Non-pigmented ciliary epithelial cell (primary cell): ENCODE measurements at places on chromosomes 3 and 15.

DNA sequence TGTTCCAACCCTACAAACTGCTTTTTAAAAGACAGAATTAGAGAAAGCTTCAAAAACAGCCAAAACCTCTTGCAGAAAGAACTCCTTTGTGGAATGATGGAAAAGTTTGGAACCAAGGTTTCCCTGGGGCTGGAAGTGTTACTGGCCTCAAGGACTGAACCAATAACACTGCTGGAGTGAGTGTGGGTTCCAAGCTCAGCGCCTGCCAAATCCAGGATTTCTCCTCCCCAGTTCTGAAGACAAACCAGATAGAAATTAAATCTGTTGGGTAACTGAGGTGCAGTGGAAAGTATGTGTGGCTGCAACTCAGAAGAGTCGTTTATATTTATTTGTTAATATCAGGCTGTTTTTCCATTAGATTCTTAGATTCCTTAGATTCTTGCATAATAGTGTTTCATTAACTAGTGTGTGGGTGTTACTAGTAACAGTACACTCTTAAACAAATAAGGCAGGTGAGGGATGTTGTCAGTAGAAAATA lies 66.5 kb upstream of the FNDC3B start:
- no peak for DNase-seq

DNA sequence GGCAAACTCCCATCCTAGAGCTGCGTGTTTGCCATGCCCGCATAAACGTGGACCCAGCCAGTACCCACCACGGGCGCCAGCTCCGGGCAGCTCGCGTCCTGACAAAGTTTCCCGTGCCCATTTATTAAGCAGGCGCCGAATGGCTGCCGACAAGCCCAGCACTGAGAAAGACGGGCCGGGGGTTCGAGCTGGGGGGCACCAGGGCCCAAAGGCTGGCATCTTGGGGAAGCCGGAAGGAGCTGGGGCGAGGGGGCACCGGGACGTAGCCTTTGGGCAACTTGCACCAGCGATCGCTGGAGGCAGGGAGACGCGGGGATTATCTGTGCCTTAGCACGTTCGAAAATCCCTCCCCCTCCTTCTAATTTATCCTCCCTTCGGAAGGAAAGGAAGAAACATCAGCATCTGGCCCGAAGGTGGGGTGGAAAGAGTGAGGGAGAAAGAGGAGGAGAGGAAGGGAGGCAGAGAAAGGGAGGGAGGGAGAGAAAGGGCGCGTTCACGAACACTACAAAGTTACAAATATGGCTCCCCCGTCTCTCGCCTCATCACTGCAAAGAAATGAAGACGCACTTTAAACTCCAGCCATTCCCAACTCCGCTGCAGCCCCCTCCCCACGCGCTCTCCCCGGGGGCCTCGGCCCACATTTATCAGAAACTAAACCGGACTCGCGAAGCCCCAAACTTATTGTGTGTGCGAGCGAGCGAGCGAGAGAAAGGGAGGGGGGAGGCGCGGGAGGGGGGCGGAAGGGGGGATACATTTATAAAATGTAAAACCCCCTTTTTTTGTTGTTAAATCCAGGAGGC lies 1.0 kb downstream of the ANP32A start:
- DNase-seq = no peak

DNA sequence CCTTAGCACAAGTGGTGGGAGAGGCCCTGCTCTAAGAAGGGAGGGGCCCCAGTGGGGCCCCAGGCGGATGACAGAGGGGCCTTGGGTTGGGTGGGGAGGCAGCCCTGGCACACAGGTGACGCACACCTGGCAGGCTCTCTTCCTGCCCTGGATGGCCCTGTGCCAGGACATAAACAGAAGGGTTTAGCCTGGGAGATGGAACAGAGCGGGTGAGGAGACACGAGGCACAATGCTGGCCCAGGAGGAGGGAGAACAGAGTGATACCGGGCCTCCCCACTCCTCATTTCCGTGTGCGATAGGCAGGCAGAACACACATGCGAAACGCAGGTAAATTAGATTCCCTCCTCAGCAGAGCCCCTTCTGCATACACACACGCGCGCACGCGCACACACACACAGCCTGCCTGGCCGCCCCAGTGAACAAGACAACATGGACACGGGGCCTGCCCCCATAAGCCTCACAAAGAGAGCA lies 39.8 kb downstream of the IDH2 start:
- DNase-seq = no peak

DNA sequence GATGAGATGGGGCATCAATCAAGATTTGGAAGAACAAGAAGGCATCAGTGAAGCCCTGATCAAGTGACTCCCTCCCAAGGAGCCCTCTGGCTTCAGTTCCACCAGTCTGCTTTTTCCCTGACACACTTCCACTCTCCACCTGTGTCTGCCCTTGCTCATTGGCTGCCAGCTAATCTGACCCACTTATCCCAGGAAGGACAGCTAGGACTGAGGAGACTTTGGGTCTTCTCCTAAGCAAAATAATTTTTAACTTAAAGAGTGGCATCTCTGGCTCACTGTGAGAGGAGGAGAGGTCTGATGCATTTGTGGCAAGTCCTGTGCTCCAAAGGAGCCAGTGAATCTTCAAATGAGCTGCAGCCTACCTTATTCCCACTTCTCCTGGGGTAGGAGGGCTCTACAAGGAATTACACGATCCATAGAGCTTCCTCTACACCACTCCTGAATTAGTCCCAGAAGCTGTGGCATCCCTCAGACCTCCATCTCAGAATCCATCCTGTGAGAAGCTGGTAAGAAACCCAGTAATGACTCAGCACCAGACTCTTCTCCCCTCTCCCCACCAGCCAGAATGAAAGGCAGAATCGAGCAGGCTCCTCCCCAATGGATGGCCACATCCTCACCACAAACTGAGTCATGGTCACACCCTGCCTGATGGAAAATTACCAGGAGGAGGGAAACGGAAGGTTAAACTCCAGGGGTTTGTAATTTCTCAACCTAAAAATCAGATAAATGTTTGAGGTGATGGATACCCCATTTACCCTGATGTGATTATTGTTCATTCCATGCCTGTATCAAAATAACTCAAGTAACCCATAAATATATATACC lies 6.3 kb upstream of the PKM start:
- peak; percentile 96 for DNase-seq

DNA sequence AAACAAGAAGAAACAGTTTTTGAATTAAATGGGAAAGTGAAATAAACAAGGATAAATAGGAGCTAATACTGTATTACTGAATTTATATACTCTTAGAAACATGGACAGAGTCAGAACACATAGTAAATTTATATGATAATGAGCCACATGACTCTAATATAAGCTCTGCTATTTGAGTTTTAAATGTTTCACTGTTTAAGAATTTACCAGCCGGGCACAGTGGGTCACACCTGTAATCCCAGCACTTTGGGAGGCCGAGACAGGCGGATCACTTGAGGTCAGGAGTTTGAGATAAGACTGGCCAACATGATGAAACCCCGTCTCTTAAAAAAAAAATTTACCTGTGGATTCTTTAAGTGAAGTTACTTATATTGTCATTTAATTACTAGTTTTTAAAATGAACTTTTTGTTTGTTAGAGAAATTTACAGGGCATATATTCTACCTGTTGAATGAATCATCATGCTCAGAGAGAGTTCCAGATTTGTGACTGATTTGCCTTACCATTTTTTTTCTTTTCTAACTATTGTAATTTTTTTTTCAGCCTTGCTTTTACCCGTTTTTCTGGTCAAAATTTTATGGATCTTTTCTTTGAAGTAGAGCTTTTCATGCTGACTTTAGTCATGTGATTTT lies 125.7 kb downstream of the TCF12 start:
- DNase-seq = no peak

GRCh38 chr15:68820295-68821189 lies at the start of gene ANP32A:
Gene ANP32A, minus strand, starts transcription at chr15:68820895. Its CDS starts 144 bp downstream, at chr15:68820751.
- no peak for DNase-seq

- no peak for DNase-seq
These were observed 11.2 kb downstream of the PTH1R start for GRCh38 chr3:46888705-46889104.

GRCh38 chr3:147385059-147386012 lies 21.0 kb downstream of the ZIC4 start:
- DNase-seq = no peak

DNA sequence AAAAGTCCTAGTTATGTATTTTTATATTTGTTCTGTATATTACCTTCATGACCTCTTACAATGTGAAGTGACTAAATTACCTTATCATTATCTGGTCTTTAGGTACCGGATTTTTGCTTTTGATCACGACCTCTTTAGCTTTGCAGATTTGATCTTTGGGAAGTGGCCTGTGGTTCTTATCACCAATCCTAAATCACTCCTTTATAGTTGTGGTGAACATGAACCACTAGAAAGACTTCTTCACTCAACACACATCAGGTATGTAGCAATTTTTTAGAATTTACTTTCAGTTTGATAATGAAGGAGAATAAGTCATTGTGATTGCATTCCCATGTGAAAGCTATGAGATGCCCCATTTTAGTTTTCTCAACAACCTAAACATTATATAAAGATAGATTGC lies 18.3 kb downstream of the TMEM62 start:
- no peak for DNase-seq

GRCh38 chr3:53597136-53597915 lies 102.9 kb downstream of the CACNA1D start:
- DNase-seq = no peak

DNA sequence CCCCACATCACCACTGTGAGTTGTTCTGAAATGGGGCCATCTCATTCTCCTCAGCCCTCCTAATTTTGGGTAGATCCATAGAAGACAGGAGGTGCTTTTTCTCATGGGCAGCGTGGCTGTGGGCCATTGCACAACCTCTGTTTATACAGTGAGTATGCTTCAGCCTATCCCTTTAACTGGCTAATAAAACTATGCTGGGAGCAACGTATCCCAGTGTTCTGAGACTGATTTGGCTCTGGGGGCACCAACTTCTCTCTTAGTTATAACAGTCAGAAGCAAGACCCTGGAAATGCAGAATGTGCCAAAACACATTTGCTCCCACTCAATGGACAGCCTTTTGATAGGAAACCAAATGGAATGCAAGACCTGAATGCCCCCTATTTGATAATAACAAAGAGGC lies 97.1 kb upstream of the ICE2 start:
- no peak for DNase-seq

GRCh38 chr3:186084264-186084663 lies 24.6 kb downstream of the ETV5 start:
- no peak for DNase-seq

GRCh38 chr3:15241341-15241740 lies 35.3 kb downstream of the CAPN7 start:
- DNase-seq = no peak

DNA sequence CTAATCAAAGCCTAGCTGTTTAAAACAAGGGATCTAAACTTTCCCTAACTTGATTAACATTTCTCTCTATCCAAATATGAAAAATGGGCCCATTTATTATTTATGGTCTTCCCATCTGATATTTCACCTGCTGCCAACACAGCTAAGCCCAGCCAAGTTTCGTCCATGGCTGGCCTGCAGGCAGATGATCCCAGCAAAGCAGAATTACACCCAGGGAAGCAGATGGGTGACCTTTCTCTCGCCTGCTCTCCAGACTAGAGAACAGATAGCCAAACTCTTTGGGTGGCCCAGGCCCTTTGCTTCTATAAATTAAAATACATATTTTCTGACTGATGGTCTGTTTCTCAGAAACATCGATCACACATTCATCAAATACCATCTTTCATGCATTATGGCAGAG lies 1038.8 kb downstream of the AGBL1 start:
- no peak for DNase-seq

- DNase-seq = no peak
These were observed 40.8 kb downstream of the CSNK1G1 start for GRCh38 chr15:64315216-64315615.

- DNase-seq = no peak
These were observed 135.8 kb upstream of the RORA start for GRCh38 chr15:61364871-61365270.

- DNase-seq = no peak
These were observed 57.0 kb downstream of the ISL2 start for GRCh38 chr15:76393614-76394013.

- DNase-seq = no peak
These were observed 47.1 kb downstream of the FOXP1 start for GRCh38 chr3:71536376-71536965.

GRCh38 chr3:63248015-63248414 lies 30.1 kb upstream of the SYNPR start:
- no peak for DNase-seq

DNA sequence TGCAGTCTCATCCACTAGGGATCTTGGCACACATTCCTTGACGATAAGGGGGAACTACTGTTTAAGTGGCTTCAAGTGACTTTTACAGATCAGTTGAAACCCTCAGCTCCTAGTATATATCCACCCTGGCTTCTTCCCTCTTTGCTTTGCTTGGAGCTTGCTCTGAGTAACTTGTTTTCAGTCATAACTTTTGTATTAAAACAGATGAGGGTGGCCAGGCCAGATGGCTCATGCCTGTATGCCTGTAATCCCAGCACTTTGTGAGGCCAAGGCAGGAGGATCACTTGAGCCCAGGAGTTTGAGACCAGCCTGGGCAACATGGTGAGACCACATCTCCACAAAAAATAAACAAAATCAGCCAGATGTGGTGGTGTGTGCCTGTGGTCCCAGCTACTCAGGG lies 42.4 kb downstream of the EOMES start:
- DNase-seq = no peak
